Fibroblast of upper back skin (primary cell): ENCODE measurements at places on chromosomes 6 and 20.
A peak's percentile ranks its signal among the peaks of the same experiment; 100 is the strongest.

- peak; percentile 35 for DNase-seq
Observed at GRCh38 chr6:96816301-96816817, 20.9 kb downstream of the GPR63 start.

GRCh38 chr6:84774985-84775284, 10.5 kb upstream of the TBX18 start:
- DNase-seq, result no peak

GRCh38 chr6:35686873-35687555, 1.7 kb downstream of the FKBP5 start:
- DNase-seq, result no peak

- DNase-seq, result no peak
Observed at GRCh38 chr6:90004511-90004910, 110.2 kb downstream of the GJA10 start.

DNA sequence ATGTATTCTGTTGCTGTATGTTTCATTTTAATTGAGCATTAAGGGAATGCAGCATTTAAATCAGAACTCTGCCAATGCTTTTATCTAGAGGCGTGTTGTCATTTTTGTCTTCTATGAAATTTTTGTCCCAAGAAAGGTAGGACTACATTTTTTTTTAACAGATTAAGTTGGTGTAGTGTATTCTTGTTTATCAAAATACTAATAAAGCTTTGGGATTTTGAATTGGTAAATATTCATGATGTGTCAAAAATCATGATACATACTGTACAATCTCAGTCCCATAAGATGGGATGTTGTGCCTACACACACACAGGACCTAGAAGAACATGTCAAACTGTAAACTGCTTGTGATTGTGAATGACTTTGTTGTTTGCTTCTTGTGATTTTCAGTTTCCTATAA, 11.2 kb upstream of the HMGN4 start:
- no peak for DNase-seq

GRCh38 chr20:5220321-5221060, 93.7 kb downstream of the CDS2 start:
- DNase-seq, result no peak

- no peak for DNase-seq
Observed at GRCh38 chr6:36997811-36998722, 7.4 kb upstream of the FGD2 start.

DNA sequence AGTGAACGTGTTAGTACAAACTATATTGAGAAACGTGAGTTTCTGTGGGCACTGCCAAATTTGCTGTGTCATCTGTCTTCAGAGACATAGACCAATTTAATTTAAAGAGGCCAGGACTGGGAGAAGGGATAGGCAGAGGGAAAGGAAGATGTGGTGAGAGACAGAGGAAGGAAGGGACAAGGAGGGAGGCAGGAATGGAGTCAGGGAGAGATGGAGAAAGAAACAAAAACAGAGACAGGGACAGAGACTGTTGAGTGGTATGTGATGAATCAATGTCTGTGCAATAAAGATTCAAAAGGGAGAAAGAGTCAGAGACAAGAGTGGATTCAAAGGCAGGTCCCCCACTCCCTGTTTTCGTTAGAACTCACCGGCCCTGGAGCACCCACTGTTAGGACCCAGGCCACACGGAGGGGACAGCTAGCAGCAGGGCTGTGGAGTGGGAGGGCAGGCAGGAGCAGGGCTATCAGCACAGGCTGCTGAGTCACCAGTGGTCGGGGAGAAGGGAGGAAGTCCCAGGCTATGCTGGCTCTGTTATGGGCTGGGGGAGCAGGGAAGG, 51.6 kb upstream of the CHD6 start:
- DNase-seq, result no peak
